Stimulated activated CD4-positive, alpha-beta T cell treated with anti-CD3 and anti-CD28 coated beads, Interleukin-15, amount 100 ng/mL, for 1 hour (primary cell): ENCODE measurements at places on chromosomes 3 and 15.

DNA sequence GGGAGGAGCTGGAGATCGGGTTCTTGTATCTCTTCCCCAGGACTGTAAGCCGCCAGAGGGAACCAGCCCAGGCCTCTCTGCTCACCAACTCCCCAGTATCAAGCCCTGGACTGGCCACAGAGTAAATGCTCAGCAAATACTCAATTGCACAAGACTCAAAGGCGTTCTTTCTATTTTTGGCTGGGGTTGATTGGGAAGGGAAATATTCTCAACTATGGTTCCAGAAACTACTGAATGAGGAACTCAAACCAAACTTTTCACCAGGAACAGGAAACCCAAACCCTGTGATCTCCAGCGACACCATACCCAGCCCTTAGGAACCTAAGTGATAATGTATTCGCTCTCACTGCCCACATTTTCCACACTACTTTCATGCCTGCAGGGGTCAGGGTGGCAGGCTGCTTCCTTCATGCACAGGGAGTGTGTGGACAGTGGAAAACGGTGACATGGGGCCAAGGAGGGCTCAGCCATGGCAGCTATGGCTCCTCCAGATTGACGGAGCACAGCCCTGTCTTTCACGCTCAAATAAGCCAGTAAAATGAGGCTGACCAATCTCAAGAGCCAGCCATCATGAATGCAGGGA, 124.7 kb upstream of the RAD18 start:
- DNase-seq, result no peak

DNA sequence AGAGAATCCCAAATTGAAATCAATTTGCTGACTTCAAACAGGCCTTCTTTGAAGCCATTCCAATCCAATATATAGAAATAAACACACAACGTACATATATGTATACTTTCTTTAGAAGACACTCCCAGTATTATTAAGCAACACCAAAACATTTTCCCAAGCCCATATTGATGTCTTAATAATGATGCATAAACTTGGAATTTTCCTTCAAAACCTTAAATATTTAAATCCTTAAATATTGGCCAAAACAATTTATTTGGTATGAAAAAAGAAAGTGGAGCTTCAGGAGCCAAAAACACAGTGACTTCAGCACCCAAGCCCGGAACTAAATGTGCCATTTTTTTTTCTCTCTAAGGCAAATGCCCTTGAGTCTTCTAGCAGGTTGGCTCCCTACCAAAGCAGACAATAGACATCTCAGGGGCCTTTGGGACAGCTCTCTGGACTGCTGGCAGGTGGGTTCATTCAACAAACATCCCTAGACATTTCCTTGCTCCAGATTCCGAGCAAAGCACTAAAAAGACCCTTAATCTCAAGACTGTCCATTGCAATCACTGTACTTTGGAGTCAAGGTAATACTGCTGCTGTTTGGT, 384.7 kb downstream of the NTRK3 start:
- DNase-seq, result no peak

- no peak for DNase-seq
Measured at GRCh38 chr3:146246526-146246925, 4.4 kb downstream of the PLSCR4 start.

- no peak for DNase-seq
Measured at GRCh38 chr15:62482785-62483429, 317.8 kb upstream of the C2CD4B start.

DNA sequence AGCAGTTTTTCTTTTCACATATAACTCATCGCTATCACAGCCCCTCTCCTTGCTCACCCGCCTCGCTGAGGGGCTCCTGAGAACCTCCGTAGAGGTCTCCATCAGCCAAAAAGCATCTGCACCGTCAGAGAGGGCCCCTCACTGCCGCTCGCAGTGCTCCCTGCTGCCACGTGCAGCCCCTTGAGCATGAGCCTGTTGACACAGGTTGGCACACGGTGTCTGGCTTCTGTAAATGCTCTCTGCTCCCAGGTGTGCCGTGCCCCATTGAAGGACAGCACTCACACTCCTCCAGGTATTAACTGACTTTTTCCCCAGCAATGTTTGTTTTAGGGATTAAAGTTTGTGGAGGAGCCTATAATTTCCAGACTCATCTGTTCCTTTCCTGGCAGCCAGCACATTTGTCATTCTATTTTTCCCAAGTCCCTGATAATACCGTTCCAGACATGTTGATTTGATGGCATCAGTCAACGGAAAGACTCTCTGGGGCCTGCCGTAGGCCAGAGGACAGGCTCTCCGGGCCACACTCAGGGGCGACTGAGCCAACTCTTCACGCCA, 2.1 kb upstream of the FURIN start:
- no peak for DNase-seq

GRCh38 chr3:45865563-45865962, 20.8 kb upstream of the CCR9 start:
- no peak for DNase-seq

- no peak for DNase-seq
Measured at GRCh38 chr3:101643861-101644613, 32.9 kb downstream of the ZBTB11 start.
